ENCODE measurements at places on chromosomes 5 and 9. TPM values are rescaled to one million over a fixed set of nuclear protein-coding genes. Genes with fewer than 3 reads are reported as not detected.

Gene RFESD
- 5.1 TPM for total RNA-seq

Gene PTPDC1
- total RNA-seq = 4.5 TPM

Gene SPINK6
- not detected for total RNA-seq

Gene AK8
- total RNA-seq = not detected

Gene HSD17B3
- total RNA-seq = not detected

Gene SMIM33
- total RNA-seq = 0.30 TPM

Gene LHX2
- not detected for total RNA-seq

Gene IFT74
- 8.8 TPM for total RNA-seq

Gene FOXD4L5
- total RNA-seq = 0.08 TPM

Gene ANKRD34B
- total RNA-seq = not detected

Gene TLX3
- not detected for total RNA-seq

Gene COL23A1
- total RNA-seq = not detected

Gene ARHGEF28
- total RNA-seq = 0.23 TPM

Gene DDX4
- total RNA-seq = 0.41 TPM

Gene ECM2
- total RNA-seq = not detected

Gene PCDHGA7
- total RNA-seq = 0.08 TPM

Gene C9orf50
- total RNA-seq = not detected
